ENCODE measurements at places on chromosomes 5 and 9.

DNA sequence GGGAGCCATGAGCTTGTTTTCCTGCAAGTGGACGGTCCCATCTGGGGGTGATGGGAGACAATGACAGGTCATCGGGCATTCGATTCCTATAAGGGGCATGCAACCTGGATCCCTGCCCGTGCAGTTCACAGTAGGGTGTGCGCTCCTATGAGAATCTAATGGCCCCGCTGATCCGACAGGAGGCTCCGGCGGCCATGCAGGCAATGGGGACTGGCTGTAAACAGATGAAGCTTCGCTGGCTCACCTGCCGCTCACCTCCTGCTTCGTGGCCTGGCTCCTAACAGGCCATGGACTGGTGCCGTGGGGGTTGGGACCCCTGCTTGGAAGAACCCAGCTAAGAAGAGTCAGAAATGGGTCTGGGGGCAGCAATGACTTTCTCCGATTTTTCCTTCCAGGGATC lies 21.0 kb downstream of the PAEP start:
- no peak for DNase-seq

DNA sequence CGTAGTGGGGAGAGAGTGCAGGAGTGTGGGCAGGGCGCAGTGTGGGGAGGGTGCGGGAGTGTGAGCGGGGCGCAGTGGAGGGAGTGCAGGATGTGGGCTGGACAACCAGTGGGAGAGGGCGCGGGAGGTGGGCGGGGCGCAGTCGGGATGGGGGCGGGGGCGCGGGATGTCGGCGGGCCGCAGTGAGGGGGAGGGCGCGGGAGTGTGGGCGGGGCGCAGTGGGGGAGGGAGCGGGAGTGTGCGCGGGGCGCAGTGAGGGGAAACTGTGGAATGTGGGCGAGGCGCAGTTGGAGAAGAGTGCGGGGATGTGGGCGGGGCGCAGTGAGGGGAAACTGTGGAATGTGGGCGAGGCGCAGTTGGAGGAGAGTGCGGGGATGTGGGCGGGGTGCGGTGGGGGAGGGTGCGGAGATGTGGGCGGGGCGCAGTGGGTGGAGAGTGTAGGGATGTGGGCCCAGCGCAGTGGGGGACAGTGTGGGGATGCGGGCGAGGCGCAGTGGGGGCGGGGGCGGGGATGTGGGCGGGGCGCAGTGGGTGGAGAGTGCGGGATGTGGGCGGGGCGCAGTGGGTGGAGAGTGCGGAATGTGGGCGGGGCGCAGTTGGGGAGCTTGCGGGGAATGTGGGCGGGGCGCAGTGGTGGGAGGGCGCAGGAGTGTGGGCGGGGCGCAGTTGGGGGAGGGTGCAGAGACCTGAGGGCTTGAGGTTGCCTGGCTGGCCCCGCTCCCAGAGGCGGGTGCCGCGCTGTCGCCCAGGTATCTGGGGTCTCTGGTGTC lies at the start of gene NXNL2:
Gene NXNL2 (plus strand): TSS at position 723 of the 770 bp plus-strand sequence. CDS start 257 bp downstream, outside the sequence.
- peak; percentile 88 for DNase-seq

- DNase-seq: peak; percentile 33
These were observed 60.9 kb upstream of the GDNF start for GRCh38 chr5:37900692-37901091.

- peak; percentile 93 for DNase-seq
These were observed 31.4 kb upstream of the GDNF start for GRCh38 chr5:37871023-37871815.

DNA sequence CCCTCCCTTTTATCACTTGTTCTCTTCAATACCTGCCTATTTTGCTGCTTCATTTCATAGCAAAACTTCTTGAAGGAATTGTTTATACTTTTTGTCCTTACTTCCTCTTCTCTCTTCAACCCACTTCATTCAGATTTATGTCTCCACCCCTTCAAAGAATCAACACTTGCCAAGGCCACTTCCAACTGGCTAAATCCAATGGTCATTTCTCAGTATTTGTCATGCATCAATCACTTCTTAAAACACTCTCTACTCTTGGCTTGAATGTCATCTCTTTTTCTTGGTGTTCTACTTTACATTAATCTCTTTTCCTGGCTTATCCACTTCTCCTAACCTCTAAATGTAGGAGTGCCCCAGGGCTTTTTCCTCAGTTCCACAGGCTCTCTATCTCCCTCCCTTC lies 8.3 kb upstream of the FCHO2 start:
- no peak for DNase-seq

DNA sequence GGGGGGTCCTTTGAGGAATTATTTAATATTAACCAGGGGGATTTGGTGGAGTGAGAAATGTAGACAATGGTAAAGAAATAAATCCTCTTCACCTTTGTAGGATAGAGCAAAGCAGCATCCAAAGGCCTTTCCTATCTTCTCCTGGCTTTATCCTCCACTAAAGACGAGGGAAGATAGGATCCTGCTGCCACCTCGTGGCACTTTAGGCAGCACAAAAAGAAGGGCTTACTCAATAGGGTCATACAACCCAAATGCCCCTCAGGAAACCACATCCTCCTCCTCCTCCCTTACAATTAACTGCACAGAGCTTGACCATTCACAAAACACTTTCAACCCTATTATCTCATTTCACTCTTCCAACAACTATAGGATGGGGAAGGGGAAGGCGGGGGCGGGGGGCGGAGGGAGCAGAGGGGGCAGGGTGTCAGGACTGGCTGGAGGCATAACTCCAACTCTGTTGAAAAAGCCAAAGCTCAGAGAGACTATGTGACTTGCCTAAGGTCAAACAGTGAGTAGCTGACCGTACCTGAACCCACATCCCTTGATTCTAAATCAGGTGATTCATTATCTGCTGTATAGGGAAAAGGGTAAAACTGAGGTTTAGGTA lies 45.4 kb upstream of the MYOT start:
- peak; percentile 35 for DNase-seq

GRCh38 chr9:95907794-95908193 lies 32.3 kb downstream of the ERCC6L2 start:
- DNase-seq: no peak
